ENCODE measurements at places on chromosomes 11 and 22.

- DNase-seq, result no peak
These were observed 7.5 kb downstream of the ME3 start for GRCh38 chr11:86664930-86665329.

- no peak for DNase-seq
These were observed 4.4 kb upstream of the DENND5A start for GRCh38 chr11:9269492-9270013.

DNA sequence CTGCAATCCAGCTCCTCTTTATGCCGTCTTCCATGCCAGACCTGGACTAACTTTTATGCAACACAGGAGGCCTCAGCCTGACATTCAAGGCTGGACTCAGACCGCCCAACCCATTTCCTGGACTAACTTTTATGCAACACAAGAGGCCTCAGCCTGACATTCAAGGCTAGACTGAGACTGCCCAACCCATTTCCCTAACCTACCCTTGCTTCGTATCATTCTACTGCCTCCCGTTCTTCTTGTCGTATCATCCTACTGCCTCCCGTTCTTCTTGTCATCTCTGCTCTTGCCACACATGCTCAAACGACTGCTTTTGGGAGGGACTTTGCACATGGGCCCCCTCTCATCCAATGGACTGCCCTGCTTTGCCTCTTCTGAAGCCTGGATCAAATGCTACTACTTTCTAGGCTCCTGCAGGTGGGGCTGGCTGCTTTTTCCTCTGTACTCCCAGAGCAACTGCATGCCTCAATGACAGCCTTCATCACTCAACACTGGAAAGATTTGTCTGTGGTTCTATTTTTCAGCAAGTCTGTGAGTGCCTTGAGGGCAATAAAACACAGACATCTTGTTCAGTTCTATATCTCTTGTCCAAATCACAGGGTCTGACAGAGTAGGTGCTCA, 7.8 kb downstream of the TBC1D10A start:
- DNase-seq, result no peak

GRCh38 chr11:46991391-46991790, 54.8 kb downstream of the CSTPP1 start:
- DNase-seq, result no peak

- no peak for DNase-seq
These were observed 4.8 kb upstream of the SAA2 start for GRCh38 chr11:18253233-18253632.

- no peak for DNase-seq
These were observed 275.4 kb upstream of the MPPED2 start for GRCh38 chr11:30861531-30861930.

- no peak for DNase-seq
These were observed 496 bp downstream of the SYT7 start for GRCh38 chr11:61580271-61580888.

GRCh38 chr11:39932966-39933365, 1526.5 kb downstream of the LRRC4C start:
- DNase-seq, result no peak

DNA sequence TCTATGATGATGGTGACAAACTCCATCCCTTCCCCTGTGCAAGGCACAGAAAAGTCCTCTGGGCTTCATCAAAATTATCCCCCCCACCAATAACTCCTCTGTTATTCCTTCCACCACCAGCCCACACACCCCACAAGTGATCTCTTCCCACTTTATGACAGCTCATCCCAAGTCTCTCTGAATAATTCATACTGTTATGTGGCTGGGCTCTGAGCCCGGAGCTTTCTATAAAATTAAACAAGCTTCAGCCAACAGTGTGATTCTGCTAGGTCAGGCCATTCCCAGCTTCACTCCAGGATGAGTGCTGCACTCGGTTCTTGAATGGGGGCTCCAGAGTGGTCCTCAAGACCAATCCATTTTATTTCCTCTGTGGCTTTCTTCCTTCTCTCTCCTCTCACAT, 83.0 kb downstream of the INSC start:
- DNase-seq, result no peak

GRCh38 chr11:85464283-85464682, 162.9 kb downstream of the DLG2 start:
- DNase-seq, result no peak

DNA sequence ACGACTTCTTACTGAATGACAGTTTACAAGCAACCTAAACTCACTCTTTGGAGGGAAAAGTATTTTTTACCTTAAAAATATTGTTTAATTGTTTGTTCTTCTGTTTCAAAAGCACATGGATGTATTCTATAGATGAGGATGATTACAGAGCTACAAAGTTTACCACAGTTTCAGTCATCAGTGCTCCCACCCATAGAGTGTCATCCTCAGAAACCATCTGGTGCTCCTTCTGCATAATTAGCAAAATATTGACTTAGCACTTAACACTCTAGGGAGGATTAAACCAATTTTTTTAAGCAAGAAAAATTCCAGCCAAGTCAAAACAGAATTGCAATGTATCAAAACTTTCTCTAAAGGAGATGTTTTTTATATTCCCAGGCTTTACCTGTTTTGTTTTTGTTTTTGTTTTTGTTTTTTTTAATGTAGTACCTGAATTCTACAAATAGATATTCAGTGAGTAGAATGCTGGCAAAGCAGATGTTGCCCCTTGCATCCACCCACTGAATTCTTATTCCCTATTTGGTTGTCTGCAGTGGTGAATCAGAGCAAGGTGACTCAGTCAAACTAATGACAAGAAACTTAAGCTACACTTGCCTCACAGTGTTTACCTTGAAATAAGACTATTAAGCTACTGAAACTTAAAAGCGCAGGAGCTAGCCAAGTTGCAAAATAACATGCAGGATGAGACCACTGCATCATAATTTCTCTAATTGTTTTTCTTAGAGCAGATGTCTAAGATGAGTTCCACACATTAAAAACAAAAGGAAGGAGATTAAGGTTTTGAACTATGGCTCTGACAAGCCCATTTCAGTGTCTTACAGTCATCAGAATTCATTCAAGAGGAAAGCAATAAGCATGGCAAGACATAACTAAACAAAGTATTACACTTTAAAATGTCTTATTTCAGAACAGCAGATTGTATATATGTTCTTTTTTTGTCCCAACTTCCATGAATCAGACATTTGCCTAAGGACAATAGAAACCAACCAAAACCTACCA, 155.1 kb upstream of the SOX6 start:
- no peak for DNase-seq

DNA sequence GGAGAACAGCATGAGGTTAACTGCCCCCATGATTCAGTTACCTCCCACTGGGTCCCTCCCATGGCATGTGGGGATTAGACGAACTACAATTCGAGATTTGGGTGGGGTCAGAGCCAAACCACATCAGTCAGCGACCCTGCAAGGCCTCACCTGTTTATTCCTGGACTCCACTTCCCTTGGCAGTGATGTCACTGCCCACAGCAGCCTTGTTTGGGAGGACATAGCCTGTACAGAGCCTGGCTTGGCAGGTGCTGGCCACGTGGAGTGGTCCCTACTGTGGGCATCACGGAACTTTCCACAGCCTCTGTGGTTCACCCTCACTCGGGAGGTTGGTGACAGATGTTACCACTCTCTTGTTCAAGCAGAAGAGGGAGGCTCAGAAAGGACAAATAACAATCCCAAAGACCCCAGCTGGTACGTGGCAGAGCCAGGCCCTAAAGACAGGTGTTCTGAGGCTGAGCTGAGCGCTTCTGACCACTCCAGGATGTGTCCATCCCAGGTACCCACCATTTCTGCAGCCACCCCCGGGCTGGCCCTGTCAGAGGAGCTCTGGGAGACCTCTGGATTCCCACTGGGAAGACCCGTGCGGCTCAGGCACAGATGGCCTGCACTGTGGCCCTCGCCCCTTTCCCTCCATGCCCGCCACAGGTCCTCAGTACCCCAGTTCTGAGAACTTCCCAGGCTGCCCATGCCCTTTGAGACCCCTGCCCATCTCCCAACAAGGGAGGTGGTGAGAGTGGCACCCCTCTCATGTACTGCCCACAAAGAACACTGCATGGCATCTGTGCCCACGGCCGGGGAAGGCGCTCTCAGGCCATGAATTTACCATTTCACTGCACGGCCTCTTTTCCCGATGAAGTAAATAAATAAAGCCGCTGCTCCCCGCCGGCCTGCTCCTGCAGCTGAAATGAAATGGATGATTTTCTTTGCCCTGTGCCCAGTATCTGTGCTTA, 605.8 kb downstream of the TBC1D22A start:
- DNase-seq, result no peak

DNA sequence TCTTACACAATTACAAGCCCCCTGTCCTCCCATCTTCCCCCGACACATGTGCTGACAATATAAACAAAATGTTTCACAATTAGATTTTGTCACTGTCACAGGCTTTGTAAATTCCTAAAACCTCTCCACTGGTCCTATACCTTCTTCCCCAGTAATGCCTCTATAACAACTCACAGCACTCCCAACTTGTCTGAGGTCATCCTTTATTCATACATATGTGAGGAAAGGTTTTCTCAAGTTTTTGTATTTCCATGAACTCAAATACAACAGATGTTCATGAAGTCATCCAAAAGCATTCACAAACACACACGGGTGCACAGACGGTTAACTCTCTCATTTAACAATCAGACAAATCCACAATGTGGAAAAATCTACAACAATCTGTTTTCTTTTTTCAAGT, 1.9 kb downstream of the OR52H1 start:
- DNase-seq, result no peak

- DNase-seq, result no peak
These were observed 99.2 kb upstream of the RASSF10 start for GRCh38 chr11:12909879-12910278.

DNA sequence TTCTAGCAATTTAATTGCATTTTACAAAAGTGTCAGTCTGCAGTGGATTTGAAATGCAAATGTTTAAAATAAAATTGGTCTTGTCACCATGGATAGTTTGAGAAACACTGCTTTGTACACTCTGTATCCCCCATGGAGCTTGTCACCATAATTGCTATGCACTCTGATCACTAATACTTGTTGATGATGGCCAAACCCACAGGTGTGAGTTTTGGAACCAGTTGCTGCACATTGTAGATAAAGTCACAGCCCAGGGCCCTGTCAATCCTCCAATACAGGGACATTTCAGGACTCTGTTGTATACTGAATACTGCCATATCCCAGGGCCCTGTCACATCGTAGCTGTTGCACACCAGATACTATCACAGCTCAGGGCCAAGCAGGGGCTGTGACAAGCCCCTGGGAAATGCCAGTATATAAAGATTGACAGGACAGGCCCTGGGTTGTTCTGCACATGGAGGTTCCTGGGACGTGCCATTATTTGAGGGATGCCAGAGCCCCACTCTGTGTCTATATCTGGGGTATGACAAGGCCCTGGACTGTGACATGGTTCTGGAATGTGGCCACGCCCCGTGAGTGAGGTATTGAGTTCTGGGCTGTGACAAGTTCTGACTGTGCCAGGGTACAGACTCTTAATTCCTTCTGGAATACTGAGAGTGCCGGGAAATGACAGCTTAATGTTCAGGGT, 27.9 kb upstream of the SMPD1 start:
- no peak for DNase-seq

DNA sequence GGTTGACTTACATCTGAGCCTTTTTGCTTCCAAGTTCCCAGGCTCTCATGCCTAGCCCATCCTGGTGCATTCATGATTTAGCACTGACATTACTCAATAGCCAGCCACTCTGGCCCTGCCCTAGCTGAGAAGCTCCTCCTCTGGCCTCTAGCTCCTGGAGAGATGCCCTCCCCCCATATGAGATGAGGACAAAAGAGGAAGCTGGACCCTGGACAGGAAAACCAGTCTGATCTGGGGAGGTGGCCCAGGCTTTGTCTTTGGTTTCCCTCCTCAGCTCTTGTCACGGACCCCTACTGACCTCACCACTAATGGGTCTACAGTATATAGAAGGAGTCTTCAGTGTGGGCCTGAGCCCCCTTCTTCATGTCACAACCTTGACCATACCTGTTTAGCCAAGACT, 3.0 kb downstream of the RHOG start:
- DNase-seq, result no peak

DNA sequence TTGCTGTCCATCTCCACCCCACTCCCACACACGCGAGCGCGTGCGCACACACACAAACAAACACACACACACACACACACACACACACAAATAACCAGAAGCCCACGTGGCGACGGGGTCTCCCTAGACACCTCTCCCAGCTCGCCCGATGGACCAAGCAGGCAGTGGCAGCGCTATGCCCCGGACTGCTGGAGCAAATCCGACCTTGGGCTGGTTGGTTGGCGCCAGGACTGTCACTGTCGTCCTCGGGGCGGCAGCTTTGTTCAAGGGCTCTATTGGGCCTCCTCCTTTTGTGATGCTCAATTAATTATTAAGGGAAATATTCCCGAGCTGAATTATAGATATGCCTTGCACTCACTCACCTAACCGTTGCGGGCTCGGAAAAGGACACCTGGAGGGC, 1.7 kb upstream of the KCNA4 start:
- no peak for DNase-seq

GRCh38 chr11:86671531-86672006, 847 bp downstream of the ME3 start:
- peak; percentile 23 for DNase-seq

DNA sequence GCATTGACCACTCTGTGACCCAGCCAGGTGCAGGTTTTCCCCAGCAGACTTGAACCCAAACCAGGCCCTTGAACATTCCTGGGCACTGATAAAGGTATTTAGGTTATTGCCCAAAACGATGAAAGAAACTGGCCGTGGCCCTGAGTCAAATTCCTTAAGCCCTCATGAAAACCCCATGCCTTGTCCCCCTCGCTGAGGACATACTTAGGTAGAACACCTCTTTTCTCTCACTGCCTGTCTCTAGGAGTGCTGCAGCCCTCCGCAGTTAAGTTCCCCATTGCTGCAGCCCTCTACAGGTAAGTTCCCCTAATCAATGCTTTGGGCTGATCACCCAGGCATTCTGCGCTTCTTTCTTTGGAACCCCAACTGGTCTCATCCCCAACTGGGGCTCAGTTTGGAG, 961.6 kb downstream of the TBC1D22A start:
- no peak for DNase-seq

- no peak for DNase-seq
These were observed 1.5 kb upstream of the SMPD1 start for GRCh38 chr11:6388748-6389147.

- DNase-seq, result no peak
These were observed 63.9 kb downstream of the PKNOX2 start for GRCh38 chr11:125228445-125228844.

DNA sequence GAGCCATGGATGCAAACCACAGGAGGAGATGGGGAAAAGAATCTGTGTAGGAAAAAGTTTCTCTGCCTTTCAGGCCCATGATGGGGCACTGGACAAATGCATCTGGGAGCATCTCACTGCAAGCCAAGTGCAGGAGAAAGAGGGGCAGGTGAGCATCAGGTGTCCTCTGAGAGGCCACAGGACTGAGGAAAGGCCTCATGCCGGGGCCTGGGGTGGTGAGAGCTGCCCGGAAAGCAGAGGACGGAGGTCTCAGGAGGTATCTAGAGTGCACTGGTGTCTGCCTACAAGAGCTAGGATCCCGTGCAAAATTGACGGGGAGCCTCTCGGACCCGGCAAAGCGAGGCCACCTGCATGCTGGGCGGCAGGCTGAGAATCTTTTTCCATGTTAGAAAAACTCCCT, 73.9 kb downstream of the CTTN start:
- no peak for DNase-seq

All from NCI-H187 (cell line).